ENCODE measurements at places on chromosomes 4 and X.

DNA sequence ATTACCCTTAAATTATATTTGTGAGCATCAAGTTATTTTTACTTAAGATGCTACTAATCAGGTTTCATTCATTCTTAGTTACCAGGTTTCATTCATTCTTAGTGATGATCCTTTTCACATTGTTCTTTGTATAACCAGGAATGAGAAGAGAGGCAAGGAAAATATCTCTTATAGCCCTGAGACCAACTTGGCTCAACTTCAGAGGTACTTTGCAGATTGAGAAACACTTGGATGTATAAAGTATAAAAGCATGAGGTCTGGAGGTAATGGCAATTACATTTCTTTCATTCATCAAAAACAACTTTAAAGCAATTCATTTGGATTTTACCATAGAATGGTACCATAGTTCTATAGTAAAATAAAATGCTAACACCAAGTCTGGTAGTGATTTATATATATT is 231.0 kb downstream of the PRDM5 start:
- DNase-seq, result no peak

GRCh38 chr4:16757080-16757521 is 141.3 kb downstream of the LDB2 start:
- DNase-seq, result no peak

DNA sequence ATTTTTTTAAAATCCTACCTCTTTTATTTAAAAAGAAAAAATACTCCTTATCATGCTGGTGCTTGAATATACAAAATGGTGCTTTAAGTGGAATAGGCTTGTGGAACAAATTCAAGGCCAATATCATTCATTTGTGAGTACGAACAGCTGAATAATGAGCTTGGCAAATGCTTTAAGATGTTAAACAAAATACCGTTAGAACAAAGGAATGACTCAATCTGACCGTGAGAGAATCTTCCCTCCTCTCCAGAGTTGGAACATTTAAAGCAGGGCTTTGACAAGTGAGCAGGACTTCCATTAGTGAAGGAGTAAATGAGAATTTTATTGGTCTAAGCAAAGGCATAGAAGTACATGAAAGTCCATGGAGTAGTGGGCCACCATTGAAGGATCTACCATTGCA is 74.5 kb downstream of the DCLK2 start:
- DNase-seq, result no peak

DNA sequence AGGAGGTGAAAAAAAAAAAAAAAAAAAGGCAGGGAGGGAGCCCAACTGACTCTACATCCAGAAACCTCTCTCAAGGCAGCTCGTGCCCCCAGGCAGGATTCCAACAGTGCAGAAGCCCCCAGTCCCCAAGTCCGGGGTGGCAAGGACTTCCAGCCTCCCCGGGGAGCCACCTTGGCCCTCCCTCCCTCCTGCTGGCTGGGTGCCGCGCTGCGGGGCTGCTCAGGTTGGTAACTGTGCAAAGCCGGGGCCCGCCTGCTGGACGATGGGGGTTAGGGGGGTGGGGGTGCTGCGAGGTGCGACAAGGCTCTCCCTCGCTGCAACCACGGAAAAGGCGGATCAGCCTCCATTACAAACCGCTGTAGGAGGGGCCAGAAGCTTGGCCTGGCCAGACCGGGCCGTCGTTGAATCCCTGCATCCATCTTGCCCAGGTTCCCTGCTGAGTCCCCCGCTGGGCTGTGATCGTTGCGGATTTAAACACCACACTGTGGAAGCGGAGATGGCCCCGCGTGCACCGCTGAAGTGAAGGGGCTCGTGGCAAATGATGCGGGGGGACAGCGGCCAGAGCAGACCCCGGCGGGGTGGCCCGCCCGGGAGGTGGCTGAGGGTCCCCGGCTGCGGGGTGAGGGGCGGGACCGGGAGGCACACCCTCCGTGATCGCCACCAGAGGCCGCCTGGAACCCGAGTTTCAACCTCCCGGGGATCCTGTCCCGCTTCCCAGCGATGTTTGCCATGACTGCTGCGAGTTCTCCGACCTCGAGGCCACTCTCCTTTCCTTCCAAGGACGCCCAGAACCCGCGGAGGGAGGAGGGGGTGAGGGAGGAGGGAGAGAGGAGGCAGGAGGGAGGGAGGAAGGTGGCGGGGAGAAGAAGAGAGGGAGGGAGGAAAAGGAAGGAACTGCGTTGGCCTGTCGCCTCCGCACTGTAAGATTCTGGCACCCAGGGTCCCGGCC is 58.0 kb upstream of the DDX3X start:
- DNase-seq, result no peak

DNA sequence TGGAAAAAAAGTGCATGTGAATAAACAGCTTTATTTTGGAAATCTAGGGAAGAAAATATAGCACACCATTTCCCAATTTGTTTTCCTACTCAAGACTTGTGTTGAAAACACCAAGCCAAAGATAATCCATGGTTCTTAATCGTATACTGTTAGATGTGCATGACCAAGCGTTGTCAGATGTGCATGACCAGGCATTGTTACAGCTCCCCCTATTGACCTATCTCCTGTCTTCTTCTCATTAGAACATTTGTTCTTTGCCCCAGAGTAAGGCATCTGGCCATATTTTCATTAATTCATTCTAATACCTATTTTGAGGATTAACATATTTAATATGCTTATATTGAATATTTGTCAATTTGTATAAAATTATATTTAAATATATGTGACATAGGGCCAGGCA is 14.4 kb upstream of the VCX start:
- DNase-seq, result no peak

- no peak for DNase-seq
Measured at GRCh38 chr4:111641813-111642579, 503.3 kb upstream of the FAM241A start.

GRCh38 chr4:37040816-37041215 is 203.7 kb upstream of the NWD2 start:
- DNase-seq, result no peak

DNA sequence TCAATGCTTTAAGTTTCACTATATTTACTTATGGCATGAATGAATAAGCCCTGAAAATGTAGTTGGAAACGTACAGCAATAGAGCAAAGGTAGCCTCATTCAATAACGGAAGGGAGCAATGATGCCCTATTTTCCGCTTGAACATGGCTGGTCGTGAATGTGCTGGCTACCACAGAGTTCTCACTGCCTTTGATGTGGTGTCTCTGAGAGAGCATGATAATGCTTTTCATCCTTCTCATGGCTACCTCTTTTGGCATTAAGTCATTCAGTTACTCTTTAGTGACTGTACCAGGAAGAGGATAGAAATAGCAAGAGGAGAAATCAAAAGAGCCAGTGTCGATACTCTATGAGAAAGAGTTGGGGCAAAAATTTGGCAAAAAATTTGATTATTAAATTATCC is 308.0 kb downstream of the PPP3CA start:
- no peak for DNase-seq

DNA sequence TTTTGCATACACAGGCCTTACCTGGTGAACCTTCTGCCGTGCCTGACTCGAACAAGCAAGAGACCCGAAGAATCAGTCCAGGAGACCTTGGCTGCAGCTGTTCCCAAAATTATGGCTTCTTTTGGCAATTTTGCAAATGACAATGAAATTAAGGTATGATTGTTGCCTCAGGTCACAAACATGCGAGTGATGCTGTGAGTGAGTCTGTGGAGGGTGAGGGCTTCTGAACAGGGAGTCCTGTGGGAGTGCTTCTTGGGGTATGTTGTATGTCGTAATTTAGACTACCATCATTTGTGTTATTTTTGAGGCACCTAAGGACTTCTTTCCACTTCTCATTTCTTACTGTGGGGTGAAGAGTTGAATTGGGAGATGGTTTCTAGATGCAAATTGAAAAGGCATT is 32.8 kb downstream of the HTT start:
- no peak for DNase-seq

GRCh38 chrX:10399043-10399741 is 221.2 kb downstream of the MID1 start:
- DNase-seq, result no peak
